Endothelial cell of umbilical vein (primary cell): ENCODE measurements at places on chromosomes 7 and 10.

GRCh38 chr7:116797612-116798011 is 64.8 kb upstream of the CAPZA2 start:
- DNase-seq: peak; percentile 46

DNA sequence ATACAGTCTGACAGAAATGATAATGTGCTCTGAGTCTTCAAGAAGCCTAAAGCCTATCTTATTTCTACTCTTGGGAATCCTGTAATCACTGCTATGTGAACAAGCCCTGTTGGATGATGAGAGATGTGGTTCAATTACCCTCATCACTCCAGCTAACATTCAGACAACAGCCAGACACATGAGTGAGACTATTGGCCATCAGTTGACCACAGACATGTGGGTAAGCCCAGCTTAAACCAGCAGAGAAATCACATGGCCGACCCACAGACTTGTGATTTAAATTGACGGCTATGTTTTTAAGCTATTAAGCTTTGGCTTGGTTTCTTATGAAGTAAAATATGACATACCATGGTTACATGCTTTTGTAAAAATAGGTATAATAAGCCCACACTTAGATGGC is 2.6 kb downstream of the MBL2 start:
- no peak for DNase-seq

DNA sequence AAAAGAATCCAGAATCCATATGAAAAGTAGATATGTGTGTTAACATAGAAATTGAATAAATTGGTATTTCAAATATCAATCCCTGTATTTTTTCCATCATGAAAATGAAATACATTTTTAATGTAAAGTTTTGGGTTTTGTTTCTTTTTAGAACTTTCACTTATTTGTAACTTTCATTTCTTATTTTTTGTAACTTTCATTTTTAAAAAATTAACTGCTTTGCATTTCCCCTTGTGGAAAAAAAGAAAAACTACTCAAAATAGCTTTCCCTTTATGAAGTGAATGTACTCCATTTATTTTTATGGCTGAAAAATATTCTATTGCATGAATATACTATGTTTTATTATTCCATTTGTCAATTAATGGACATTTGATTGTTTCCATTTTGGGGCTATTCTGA is 75.6 kb upstream of the SMNDC1 start:
- DNase-seq: no peak

DNA sequence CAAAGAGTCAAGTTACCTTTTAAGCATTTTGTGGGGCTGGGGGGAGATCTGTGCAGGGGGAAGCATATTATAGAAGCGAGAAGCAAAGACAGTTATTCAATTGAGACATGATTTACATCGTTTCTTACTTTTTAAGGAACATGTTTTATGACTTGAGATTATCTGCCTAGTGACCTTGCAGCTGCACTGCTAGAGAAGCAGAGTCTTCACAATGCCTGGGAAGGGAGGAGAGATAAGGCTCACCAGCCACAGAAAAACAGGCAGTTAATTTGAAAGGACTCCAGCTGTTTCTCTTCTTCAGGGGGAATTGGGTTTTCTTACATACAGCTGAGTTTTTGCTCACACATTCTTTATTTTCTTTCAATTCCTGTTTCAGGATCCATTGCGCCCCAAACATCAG is 31.0 kb downstream of the PHYH start:
- no peak for DNase-seq

GRCh38 chr7:40916813-40917212 is 782.0 kb downstream of the SUGCT start:
- no peak for DNase-seq

DNA sequence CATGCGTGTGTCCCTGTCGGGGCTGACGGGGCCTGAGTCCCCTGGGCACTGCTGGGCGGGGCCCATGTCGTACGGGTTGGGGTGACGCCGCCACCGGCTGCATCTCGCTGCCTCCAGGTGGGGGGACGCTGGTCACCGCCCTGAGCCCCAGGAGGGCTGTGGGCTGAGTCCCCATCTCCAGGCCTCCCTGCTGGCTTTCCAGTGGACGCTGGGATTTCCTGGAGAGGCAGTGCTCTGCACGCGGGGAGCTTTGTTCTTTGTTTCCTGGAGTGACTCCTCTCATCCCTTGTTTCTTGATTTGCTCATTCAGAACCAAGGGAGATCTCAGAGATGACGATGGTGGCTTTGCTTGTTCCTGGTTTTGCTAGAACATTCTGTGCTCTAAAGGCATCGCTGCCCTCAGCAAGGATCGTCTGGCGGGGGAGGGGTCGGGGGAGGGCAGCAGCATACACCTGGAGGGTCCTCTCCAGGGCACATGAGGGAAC is 21.0 kb downstream of the PWWP2B start:
- DNase-seq: peak; percentile 32

- DNase-seq: no peak
Measured at GRCh38 chr7:139078911-139079310, 30.6 kb downstream of the ZC3HAV1 start.

GRCh38 chr10:60253484-60253883 is 136.2 kb downstream of the ANK3 start:
- no peak for DNase-seq

GRCh38 chr7:22354462-22354861 is 2.5 kb downstream of the RAPGEF5 start:
- no peak for DNase-seq

GRCh38 chr7:150567169-150567568 is at the start of gene GIMAP4:
Gene GIMAP4 (plus strand): TSS chr7:150567390. CDS start chr7:150569902, 2,512 bp downstream.
- DNase-seq: peak; percentile 69

- no peak for DNase-seq
Measured at GRCh38 chr10:61669161-61669725, 6.5 kb downstream of the CABCOCO1 start.

- no peak for DNase-seq
Measured at GRCh38 chr10:60096761-60097513, 190.6 kb upstream of the CCDC6 start.

DNA sequence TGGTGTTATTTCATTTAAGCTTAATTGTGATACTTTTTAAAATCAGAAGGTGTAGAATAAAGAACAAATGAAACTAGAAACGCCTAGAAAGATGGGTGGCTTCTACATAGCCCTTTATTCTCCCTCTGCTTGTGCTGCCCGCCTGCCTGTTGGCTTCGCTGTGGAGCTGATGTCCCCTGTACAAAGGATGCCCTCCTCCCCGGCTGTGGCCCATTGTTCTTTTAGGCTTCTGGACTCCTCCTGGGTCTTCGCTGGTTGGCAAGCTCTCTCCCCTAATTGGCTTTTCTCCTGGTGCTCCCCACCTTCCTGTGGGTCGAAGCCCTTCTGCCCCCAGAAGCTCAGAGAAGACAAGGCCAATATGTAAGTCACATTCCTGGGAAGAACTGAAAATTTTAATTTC is 98.2 kb downstream of the FANK1 start:
- no peak for DNase-seq

- DNase-seq: no peak
Measured at GRCh38 chr10:97335188-97335619, 675 bp upstream of the FRAT2 start.

- no peak for DNase-seq
Measured at GRCh38 chr10:68137171-68137570, 27.9 kb downstream of the MYPN start.

- no peak for DNase-seq
Measured at GRCh38 chr7:50308532-50309385, 4.2 kb downstream of the IKZF1 start.

DNA sequence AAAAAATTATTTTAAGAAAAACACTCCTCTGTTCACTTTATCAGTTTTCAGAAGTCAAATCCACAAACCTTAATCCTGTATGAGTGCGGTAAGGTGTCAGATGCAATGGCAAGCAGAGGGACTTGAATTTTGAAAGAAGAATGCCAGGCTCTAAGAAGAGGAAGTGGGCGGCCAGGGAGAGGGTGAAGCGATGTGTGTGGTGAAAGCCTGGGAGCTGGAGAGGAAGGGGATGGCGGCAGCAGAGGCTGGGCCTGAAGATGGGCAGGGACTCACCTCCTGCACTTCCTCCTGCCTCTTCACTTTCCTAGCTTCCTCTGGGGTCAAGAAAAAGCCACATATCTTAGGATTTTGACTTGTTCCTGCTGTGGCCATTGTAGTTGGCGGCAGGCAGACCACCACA is 609.6 kb downstream of the PARD3 start:
- no peak for DNase-seq

DNA sequence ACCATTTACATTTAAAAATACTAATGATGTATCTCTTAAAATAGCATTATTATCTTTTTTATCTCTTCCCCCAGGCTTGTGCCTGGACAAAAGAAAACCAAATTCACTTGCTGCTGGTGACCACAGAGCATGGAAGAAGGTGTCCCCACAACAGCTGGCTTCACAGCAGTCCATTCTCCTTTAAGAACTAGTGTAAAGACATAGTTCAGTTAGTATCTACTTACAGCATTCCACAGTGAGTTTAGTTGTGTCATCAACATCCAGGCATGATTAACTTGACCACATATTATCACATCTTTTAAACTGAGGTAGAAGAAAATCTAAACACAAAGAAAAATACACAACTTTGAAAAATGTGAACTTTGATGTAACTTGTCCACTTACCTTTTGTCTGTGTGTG is 55.0 kb downstream of the LRRC17 start:
- no peak for DNase-seq

GRCh38 chr10:17238445-17239291 is 10.6 kb downstream of the VIM start:
- peak; percentile 81 for DNase-seq

GRCh38 chr7:148761499-148762278 is 63.0 kb downstream of the CUL1 start:
- DNase-seq: no peak

DNA sequence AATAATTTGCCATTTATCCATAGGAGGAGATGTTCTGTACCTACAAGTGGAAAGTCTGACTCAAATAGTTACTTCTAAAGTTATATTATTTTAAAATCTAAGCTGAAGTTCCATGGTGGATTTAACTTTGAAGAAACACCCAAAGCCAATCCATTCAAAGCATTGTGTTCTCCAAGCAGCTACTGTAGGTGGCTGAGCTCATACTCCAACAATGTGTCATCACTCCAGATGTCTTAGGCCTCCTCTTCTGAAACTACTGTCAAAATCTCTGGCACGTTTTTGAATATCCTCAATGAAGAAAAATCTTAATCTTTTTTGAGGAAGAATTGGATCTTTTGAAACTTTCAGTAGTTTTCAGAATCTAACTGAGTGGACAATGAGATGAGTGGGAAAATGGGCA is 169.1 kb downstream of the PTEN start:
- DNase-seq: no peak
